ENCODE measurements at places on chromosomes 5 and 9.

DNA sequence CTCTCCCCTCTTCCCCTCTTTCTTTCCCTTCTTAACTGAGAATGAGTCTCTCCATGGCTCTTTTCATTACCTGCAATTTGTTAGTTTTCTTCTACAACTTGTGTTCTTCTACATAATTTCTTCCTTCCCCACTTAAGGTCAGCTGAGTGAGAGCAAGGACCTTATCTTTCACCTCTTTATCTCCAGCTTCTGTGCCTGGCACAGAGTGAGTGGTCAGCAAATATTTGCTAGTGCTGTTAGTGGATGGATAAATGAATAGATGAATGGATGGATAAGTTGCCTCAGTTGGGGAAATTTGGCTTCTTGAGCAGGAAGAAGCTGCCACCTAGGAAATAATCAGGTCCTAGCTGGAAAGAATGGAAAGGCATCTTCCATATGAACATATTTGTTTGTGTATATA, 44.6 kb upstream of the PPARGC1B start:
- no peak for DNase-seq

DNA sequence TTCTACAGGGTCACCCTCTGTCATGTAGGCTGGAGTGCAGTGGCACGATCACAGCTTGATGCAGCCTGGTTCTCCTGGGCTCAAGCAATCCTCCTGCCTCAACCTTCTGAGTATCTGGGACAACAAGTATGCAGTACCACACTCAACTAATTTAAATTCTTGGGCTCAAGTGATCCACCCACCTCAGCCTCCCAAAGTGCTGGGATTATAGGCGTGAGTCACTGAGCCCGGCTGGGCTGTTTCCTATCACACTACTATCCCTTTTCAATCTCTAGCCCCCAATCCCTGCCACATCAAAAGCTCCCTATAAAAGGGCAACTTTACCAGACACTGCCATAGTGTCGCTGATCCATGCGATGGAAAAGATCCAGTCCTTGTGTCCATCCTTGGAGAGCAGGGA, 20.4 kb downstream of the DCAF12 start:
- DNase-seq: no peak

DNA sequence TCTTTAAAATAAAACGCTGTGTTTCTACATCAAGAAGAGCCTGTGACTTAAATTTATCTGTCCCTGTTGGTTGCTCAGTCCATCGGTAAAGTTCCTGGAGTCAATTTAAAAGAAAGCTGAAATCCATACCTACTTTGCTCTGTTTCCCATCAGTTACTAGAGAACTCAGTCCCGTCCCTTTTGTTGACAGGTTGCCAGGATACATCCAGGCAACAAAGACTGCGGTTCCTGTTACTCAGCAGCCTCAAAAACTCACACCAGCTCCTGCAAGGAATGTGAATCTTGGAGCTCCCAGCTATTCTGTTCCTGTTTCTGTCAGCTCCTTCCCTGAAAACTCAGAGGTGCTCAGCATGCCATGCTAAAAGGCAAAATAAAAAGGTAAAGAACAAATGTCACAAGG, at the start of gene ZNF474:
Gene ZNF474, plus strand, starts transcription at position 241 of the 400 bp plus-strand sequence. CDS start 22,445 bp downstream, outside the sequence.
- peak; percentile 4 for DNase-seq

GRCh38 chr5:72615061-72615460, 107.9 kb upstream of the ZNF366 start:
- no peak for DNase-seq

GRCh38 chr5:14223372-14223771, 80.2 kb downstream of the TRIO start:
- DNase-seq: no peak

DNA sequence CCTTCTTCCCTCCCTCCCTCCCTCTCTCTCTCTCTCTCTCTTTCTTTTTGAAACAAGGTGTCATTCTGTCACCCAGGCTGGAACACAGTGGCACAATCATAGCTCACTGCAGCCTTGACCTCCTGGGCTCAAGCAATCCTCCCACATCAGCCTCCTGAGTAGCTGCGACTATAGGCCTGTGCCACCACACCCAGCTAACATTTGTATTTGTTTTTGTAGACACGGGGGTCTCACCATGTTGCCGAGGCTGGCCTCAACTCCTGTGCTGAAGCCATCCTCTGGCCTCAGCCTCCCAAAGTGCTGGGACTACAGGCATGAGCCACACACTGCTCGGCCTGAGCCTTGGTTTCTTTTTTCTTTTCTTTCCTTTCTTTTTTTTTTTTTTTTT, 45.8 kb downstream of the PLPP7 start:
- no peak for DNase-seq

All from NCI-H2029 (cell line).